ENCODE measurements at places on chromosomes 7 and 10. TPM values are rescaled to one million over a fixed set of nuclear protein-coding genes. Genes with fewer than 3 reads are reported as not detected.
A peak's percentile ranks its signal among the peaks of the same experiment; 100 is the strongest.

DNA sequence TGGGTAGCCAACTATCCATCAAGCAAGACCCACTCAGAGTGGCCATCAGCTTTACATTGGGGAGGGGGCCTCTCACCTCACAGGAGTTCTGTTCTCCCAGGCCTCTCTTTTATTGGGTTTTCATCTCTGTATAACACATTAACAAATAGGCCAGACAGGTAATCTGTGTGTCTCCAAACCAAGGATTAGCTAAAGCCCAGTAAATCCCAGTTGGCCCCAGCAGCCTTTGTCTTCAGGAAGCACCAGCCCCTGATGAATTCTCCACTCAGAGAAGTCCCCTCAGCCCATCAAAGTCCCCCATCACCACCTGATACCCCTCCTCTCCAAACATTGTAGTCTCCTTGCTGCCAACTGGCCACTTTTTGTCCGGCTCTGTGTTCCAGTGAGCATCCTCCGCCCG is 16.9 kb upstream of the SLF2 start:
- H3K36me3 ChIP-seq: no peaks in the 10 kb centered on the region
- peaks cover 3% of the 10 kb centered on the region for H3K27me3 ChIP-seq
- no peaks in the 10 kb centered on the region for H3K4me1 ChIP-seq
- no peak overlapping the region for H3K27ac ChIP-seq
- DNase-seq: no peak

The OPN1SW gene
- total RNA-seq: not detected

GRCh38 chr10:3783682-3784432 is 1.2 kb downstream of the KLF6 start:
- H3K27ac ChIP-seq: peak overlapping the region; percentile 92
- peak; percentile 44 for DNase-seq
- H3K27me3 ChIP-seq: no peaks in the 10 kb centered on the region
- H3K36me3 ChIP-seq: peaks cover 15% of the 10 kb centered on the region

- H3K4me1 ChIP-seq: no peaks in the 10 kb centered on the region
- DNase-seq: no peak
- H3K36me3 ChIP-seq: no peaks in the 10 kb centered on the region
- no peak overlapping the region for H3K27ac ChIP-seq
- no peaks in the 10 kb centered on the region for H3K27me3 ChIP-seq
These were observed 81.3 kb upstream of the CXCL12 start for GRCh38 chr10:44466236-44466635.

- H3K4me1 ChIP-seq: no peaks in the 10 kb centered on the region
- H3K4me3 ChIP-seq: no peak overlapping the region
- DNase-seq: no peak
- H3K36me3 ChIP-seq: no peaks in the 10 kb centered on the region
These were observed 174.7 kb upstream of the GRB10 start for GRCh38 chr7:50957431-50957830.

The HOXA10 gene
- total RNA-seq: not detected

GRCh38 chr7:143411976-143412708 is 3.5 kb upstream of the EPHA1 start:
- no peak overlapping the region for H3K27ac ChIP-seq
- no peak for DNase-seq
- H3K4me1 ChIP-seq: peaks cover 8% of the 10 kb centered on the region
- H3K27me3 ChIP-seq: peaks cover 13% of the 10 kb centered on the region
- H3K4me3 ChIP-seq: no peak overlapping the region

DNA sequence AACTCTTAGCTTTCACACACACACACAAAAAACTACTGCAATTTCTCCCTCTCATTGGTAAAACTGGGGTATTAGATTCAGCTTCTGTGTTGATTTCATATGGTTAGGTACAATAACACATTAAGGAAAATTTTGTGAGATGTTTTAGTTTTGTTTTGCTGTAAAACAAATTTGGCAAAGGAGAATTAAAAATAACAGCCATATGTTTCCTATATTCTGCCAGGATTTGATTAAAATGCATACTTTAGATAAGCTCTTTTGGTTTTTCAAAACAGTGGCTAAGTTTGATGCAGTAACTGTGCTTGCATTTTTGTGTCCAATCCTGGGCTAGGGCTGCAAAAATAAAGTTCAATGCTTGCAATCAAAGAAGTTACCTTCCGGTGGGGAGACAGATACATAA is 126.3 kb downstream of the CALCR start:
- no peaks in the 10 kb centered on the region for H3K27me3 ChIP-seq
- no peak for DNase-seq
- H3K27ac ChIP-seq: no peak overlapping the region
- no peaks in the 10 kb centered on the region for H3K4me1 ChIP-seq
- H3K36me3 ChIP-seq: no peaks in the 10 kb centered on the region

Measured in cardiac muscle cell (in vitro differentiated cells and primary cell).